Right cardiac atrium (tissue), 5 donors: ENCODE measurements at places on chromosomes 6 and 20. TPM values are rescaled to one million over a fixed set of nuclear protein-coding genes. Genes with fewer than 3 reads are reported as not detected.

DNA sequence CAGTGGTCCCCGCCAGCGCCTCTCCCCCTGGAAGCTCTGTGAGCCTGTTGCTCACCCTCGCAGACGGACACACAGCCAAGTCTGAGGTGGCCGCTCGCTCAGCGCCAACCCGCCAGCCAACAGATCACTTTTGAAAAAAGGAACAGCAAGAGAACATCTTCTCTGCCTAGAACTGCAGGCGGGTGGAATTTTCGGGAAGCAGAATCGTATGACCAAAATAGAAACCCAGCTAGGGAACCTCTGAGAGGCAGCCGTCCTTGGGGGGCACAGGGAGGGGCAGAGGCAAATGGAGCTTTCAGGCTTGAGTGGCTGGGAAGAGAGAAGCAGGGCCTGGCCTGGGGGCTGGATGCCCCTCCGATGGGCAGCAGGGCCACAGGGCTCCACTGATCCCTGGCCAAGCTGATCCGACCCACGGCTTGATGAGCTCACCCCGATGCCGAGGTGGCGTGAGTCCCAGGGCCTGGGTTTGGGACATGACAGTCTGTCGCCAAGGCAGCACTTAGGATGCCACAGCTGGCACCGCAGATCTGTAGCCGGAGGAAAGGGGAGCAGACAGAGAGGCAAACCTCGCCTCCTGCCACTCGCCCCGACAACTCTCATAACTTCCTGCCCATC lies 9.8 kb downstream of the NFATC2 start:
- DNase-seq, result peak; percentile 83

GRCh38 chr6:31586008-31586407 lies at the start of gene LST1:
TSS of gene LST1 (plus strand) at chr6:31586277. CDS start at chr6:31587300, 1,023 bp downstream.
- DNase-seq, result no peak

DNA sequence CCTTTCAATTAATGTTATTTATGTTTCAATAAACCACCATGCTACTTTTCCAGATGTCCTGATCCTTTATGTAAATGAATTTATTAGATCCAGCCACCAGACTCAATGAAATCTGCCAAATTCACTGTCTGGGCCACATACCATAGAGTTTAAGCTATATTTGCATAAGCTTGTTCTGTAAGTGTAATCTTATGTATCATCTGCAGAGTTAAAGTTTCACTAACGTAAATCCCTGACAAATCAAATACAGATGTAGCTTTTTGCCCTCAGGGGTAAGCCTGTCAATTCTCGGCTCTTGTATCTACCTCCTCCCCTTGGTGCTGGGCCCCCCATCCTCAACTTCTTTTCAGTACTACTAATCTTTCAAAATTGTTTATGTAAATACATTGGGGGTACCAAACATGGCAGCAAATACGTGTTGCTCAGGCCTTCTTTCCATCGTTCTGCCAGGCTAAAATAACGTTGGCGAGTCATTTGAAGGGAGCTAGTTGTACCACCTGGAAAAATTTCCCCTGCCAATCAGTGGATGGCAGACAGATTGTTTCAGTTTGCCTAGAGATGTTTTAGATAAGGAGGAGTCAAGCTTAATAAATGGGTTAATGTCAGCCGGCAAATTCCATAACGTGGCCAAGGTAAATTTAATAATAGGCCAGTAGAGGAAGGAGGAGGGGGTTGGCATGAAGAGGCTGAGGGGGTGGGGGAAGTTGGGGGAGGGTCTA lies 79.6 kb downstream of the RPS12 start:
- DNase-seq, result no peak

GRCh38 chr6:10418862-10419748 lies 4.2 kb upstream of the TFAP2A start:
- no peak for DNase-seq

GRCh38 chr6:141445928-141446628 lies 686.6 kb upstream of the GJE1 start:
- no peak for DNase-seq

GRCh38 chr6:31574106-31575061 lies 981 bp upstream of the TNF start:
- no peak for DNase-seq

DNA sequence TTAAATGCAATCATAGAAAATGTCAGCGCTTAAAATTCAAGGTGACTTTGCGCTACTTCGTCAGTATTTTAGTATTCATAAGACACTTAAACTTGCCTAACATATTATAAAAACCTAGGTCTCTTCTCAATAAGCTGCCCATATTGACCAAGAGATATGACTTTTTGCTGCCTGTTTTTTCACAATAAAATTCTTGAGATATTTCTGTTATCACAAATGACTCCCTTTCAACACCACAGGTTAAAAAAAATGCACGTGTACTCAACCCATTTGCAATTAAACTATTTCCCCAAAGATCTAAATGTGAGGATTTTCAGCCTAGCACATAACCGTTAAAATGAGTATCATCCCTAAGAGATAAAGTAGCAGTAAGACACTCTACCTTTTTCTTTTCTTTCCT lies 10.7 kb downstream of the ATXN1 start:
- no peak for DNase-seq

- DNase-seq, result no peak
Observed at GRCh38 chr6:143539106-143539505, 27.6 kb upstream of the FUCA2 start.

DNA sequence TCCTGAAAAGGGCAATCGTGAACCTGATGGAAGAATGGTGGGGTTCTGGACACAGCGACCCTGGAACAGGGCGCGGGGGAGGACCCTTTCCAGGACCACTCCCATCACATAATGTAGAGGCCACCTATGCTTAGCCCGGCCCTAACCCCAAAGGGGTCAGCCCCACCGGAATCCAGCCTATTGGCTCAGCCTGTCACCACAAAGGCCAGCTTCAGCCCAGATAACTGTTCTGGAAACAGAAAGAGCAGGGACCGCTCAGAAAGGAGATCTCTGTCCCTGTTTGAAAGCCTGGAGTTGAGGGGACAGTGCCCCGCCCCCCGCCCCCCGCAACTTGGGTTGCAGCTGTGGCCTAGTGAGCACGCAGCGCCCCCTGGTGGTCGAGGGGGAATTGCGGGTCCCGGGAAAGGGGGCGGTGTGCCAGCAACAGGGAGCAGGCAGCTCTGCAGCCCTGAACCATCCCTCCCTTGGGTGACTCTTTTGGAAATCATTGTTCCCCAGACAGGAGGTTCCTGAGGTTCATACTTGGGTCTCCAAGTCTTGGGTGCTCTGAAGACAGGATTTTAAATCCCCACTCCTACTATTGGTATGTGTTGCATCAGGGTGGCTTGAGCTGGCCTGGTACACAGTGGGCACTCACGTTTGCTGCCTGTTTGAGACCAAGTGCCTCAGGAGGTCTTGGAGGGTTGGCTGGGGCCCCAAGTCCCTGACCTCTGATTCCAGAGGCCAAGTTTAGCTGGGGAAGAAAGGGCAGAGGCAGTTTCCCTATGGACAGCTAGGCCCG lies 1.5 kb downstream of the SIGLEC1 start:
- peak; percentile 93 for DNase-seq

DNA sequence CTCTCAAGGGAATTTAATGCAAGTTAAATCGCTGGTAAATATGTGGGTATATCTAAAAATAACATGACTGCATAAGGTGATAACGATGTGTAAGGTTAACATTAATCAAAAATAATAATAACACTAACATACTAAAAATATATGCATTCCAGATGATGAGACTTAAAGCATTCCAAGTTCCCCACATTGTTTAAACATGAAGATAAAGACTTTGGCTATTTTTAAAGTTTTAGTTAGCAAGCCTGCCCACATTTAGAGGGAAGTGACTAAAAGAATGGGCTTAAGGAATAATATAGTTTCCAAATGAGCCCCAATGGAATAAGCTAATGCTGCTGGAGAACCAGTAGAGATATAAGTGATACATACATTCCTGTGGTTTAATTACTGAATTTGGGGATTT lies 941.3 kb downstream of the TBC1D32 start:
- DNase-seq, result no peak

- DNase-seq, result no peak
Observed at GRCh38 chr20:64052326-64052722, 2.9 kb upstream of the SOX18 start.

DNA sequence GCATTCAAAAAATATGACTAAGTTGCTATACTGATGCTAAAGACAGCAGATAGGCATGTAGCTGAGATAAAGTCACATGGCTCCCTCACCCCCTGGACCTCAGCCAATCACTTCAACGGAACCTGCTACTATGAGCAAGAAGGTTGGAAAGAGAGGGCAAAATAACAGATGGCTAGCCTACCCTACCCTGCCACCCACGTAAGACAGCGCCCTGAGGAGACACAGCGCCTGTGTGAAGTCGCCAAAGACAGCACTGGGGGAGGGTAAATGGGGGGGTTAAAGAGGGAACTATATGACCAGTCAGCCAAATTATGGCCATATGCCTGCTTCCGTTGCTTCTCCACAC lies 163.2 kb downstream of the RALGAPA2 start:
- no peak for DNase-seq

DNA sequence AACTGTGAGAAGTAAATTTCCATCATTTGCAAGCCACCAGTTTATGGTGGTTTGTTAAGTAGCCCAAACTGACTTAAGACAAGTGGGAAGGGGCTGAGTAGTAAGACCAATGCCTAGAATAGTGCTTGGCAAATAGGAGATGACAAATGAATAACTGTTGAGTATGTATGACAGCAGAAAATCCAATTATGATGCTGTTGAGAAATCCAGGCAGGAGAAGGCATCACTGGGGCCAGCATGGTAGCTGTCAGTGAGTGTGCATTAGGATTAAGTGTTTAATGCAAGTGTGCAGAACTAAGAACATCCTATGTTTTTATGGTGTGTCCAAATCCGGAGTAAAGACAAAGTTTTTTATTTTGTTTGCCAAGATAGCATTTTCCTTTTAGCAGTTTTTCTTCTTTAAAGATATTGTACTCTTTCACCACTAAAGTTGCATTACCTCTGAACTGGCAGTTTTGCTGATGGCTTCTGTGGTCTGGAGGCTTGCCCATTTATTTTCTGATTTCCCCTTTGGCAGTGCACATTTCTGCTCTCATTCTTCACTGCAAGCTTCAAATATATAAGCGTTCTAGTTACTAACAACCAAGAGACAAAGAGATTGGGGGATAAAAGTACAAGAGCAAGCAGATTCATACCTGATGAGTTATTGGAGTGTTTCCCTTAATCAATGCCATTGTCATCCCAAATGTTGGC lies 289.7 kb downstream of the KCNQ5 start:
- no peak for DNase-seq

Gene FANCE
- total RNA-seq, result 2.7 TPM

Gene TP53TG5
- 1.4 TPM for total RNA-seq

Gene WRNIP1
- total RNA-seq, result 39.4 TPM

Gene PRRC2A
- total RNA-seq, result 97.5 TPM

Gene NOX3
- total RNA-seq, result not detected

Gene EPB41L2
- total RNA-seq, result 95.3 TPM

Gene HLA-DQA1
- total RNA-seq, result 18.4 TPM

Gene SPDEF
- 0.11 TPM for total RNA-seq

Gene PFDN4
- total RNA-seq, result 26.1 TPM

Gene MAP3K5
- 3.9 TPM for total RNA-seq

Gene BHLHE23
- not detected for total RNA-seq

Gene NR2E1
- not detected for total RNA-seq

Gene GPX5
- total RNA-seq, result not detected

Gene C6orf118
- total RNA-seq, result not detected

Gene CTNNBL1
- 52.9 TPM for total RNA-seq
